ENCODE measurements at places on chromosomes 12 and 14.
A peak's percentile ranks its signal among the peaks of the same experiment; 100 is the strongest.

- no peak for DNase-seq
Measured at GRCh38 chr14:32400480-32400879, 71.4 kb downstream of the AKAP6 start.

DNA sequence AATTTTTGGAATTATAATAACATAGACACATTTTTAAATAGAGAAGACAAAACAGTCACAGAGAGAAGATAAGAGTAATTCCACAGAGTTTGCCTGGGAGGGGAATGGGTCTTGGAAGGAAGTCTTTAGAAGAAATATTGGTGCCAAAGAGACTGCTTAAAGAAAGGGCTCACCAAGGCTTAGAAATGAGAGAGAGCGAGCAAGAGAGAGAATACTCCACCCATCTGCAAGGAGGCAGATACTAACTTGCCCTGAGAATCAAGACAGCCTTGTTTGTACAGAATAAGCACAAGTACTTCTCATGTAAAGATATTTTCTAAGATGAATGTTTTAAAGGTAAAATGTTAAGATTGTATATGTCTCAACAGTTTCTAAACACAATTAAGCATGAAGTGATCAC is 165.5 kb downstream of the SLC38A4 start:
- no peak for DNase-seq

- no peak for DNase-seq
Measured at GRCh38 chr14:70514168-70515069, 20.4 kb downstream of the ADAM20 start.

- DNase-seq, result no peak
Measured at GRCh38 chr12:46265734-46266133, 3.1 kb downstream of the SLC38A1 start.

DNA sequence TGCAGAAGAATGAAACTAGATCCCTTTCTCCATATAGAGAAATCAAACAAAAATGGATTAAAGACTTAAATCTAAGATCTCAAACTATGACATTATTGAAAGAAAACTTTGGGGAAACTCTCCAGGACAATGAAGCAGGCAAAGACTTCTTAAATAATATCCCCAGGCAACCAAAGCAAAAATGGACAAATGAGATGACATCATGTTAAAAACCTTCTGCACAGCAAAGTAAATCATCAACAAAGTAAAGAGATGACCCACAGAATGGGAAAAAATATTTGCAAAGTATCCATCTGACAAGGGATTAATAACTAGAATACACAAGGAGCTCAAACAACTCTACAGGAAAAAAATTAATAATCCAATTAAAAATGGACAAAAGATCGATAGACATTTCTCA is 101.0 kb downstream of the RALGAPA1 start:
- no peak for DNase-seq

GRCh38 chr14:64684091-64684490 is 20.1 kb upstream of the PLEKHG3 start:
- no peak for DNase-seq

- no peak for DNase-seq
Measured at GRCh38 chr12:9073076-9073475, 42.6 kb downstream of the A2M start.

DNA sequence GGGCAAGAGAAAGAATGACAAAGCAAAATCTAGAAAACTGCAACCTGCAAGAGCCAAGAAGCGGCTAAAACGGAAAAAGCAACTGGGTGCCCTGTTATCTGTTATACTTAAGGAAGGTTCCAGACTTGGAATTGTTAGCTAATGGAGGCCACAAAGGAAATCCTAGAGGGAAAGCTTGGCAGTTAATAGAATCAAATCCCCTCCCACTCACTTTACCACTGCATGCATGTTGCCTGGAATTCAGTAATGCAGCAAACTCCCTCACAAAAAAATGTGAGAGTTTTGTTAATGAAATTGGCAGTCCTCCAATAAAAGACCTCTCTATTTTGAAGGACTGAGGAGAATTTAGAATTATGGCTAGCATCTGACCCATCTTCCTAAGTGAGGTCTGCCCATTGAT is 164.2 kb upstream of the SOX5 start:
- DNase-seq, result no peak

GRCh38 chr12:122996188-122996601 is 15.7 kb downstream of the ARL6IP4 start:
- no peak for DNase-seq

DNA sequence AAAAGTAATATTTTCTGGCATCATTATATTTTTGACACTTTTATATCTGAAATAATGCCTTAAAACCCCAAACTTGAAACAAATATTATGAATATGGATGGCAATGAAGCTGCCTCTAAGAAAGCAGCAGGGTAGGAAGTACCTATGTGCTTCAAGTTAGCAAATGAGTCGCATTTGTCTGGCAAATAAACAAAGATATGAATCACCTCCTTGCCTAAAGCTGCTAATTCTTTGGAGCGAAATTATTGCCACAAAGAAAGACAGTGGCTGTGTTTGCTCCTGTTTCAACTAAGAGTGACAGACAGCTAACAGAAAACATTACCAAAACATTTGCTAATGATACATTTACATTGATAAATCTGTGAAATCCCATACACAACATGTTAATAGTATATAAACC is 854.9 kb downstream of the RPS29 start:
- no peak for DNase-seq

- DNase-seq, result no peak
Measured at GRCh38 chr12:107032266-107032665, 45.3 kb upstream of the MTERF2 start.

- no peak for DNase-seq
Measured at GRCh38 chr12:27841392-27841882, 61.4 kb upstream of the MANSC4 start.

DNA sequence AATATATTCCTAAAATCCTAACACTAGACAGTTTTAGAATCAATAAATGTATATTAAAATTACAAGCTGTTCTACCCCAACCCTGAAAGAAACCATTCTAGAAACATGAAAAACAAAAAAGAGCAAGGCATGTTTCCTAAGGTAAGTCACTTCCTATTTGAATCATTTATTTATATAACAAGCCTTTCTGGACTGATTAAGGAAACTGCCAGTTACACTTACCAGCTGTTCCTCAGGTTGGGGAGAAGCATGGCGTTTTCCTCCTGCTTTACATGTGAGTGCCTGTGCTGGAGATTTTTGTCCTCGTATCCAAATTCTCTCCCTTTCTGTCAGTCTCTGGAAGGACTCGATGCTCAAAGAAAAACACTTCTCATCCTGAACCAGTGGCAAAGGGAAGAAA is 183.3 kb downstream of the EFCAB11 start:
- no peak for DNase-seq

- DNase-seq, result no peak
Measured at GRCh38 chr12:116150001-116150400, 127.5 kb downstream of the MED13L start.

- DNase-seq, result no peak
Measured at GRCh38 chr12:30989754-30990153, 63.2 kb downstream of the TSPAN11 start.

DNA sequence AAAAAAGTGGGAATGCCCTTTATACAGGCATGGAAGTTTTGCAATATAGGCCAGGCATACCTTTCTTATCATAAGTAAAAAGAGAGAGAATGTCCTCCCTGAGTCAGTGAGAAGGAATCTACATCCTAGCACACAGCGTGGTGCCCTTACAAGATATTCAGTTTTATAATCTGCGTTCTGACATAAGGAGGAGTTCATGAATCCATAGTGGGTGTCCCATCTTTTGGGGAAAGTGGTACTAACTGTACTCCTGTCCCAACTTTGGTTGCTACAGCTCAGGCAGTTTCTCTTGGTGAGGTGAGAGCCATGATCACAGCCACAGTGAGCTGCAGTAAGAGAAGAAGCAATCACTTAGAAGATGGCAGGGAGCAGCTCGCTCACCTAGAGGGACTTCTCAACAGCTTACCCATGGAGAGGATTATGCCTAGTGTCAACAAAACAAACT is 332.9 kb downstream of the BCAT1 start:
- DNase-seq, result no peak

- no peak for DNase-seq
Measured at GRCh38 chr14:93731753-93732152, 56.5 kb downstream of the PRIMA1 start.

DNA sequence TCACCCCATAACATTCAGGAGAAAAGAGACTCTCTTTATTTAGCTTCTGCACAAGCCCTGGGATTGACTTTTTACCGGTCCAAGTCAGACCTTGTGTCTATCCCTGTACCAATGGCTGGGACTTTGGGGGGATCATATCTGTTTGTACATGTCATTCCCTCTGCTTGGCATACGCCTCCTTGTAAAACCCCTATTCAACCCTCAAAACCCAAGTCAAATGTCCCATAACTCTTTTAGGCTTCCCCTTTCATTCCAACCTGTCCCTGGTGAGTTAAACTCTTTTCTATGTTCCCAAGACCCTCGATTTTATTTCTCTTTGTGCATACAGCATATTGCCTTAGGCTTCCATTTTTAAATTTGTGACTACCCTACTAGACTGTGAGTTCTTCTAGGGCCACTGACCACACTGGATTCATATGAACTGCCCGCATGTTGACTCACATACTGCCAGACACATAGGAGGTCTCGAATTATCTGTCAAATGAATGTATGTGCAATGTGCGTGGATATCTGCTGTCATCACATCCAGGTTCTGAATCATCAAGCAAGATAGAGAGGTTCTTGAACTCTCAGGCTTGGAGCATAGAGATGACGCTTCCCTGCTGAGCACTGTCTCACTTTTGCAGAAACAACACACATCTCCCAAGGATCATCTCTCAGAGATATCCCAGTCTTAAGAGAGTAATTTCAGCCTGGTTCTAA is 548.6 kb upstream of the TBX3 start:
- DNase-seq, result no peak

DNA sequence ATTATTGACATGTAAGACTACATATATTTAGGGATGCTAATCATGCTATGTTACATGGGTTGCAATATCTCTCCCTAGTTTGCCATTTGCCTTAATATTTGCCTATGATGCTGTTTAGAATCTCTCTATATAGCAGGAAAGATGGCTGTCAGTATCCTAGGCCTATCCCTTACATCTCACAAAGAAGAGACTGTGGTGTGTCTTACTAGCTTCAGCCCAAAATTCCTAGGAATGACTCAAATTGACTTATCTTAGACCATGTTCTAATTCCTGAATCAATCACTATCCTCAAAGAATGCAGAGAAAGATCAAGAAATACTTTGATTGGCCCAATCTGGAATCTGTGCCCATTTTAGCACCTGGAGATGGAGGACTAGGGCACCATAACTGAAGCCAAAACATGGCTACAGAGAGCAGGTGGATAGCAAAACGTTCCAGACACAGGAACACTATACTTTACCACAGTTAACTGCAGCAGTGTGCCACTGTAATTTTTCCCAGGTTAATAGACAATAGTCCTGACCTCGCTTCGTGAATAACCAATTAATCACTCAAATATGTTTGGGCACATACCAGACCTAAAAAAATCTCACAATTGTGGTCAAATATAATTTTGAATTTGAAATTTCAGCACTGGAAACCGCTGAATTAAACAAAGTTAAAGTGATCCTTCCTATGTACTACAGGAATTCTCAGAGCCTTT is 32.7 kb upstream of the GLIPR1 start:
- DNase-seq, result no peak

DNA sequence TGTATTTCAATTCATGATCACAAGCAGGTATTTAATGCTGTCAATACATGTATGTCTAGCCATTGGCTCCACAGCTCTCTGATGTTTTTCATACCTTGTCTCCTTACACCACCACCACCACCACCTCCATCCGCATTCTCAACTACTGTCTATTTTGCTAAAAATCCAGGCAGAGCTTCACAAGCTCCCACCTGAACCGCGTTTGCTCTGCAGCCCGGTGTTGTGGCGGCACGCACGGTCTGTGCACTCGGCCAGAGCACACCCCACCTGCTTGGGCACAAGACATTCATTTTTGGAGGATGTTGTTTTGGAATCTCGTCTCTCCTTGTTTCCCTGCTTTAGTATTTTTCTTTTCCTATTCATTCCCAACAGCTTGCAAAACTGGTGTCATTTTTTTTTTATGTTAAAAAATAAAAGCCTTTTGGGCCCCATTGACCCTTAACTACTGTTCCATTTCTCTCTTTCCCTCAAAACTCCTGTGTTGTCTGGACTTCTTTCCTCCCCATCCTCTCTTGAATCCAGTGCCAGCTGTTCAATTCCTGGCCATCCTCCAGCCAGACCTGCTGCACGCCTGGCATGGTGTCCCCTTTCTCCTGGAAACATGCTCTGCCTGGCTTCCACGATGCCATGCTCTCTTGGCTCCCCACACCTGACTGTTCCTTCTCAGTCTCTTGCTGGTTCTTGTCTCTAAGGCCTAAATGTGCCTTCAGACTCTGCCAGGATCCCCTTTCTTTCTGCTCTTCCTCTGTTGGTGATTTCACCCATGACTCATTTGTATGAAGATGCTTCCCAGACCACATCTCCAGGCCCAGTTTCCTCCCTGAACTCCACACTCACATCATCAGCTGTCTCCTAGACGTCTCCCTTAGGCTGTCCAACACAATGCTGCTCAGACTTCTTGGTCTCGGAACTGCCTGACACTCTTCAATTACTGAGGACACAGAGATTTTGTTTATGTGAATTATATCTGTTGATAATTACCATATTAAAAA is 37.9 kb downstream of the PIWIL1 start:
- DNase-seq, result no peak

GRCh38 chr14:31489691-31490090 is 1.9 kb upstream of the GPR33 start:
- no peak for DNase-seq

DNA sequence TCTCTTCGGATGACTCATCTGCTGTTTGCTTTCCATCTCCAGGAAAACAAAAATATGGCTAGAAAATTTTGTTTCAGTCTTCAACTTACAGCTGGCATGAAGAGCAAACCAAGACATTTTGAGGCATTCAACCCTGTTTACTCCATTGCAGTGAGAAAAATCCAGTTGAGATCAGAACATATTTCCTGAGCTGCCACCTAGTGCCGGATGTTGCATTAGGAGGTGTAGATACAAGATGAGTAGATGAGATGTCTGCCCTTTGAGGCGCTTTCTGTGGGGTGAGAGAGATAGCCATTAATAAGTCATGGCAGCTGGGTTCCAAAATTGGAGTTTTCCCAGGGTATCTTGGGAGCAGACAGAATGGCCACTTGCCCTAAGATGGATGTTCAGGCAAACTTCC is 171.1 kb downstream of the PRKCH start:
- DNase-seq, result no peak

- DNase-seq, result no peak
Measured at GRCh38 chr12:121057794-121058193, 18.7 kb upstream of the OASL start.

DNA sequence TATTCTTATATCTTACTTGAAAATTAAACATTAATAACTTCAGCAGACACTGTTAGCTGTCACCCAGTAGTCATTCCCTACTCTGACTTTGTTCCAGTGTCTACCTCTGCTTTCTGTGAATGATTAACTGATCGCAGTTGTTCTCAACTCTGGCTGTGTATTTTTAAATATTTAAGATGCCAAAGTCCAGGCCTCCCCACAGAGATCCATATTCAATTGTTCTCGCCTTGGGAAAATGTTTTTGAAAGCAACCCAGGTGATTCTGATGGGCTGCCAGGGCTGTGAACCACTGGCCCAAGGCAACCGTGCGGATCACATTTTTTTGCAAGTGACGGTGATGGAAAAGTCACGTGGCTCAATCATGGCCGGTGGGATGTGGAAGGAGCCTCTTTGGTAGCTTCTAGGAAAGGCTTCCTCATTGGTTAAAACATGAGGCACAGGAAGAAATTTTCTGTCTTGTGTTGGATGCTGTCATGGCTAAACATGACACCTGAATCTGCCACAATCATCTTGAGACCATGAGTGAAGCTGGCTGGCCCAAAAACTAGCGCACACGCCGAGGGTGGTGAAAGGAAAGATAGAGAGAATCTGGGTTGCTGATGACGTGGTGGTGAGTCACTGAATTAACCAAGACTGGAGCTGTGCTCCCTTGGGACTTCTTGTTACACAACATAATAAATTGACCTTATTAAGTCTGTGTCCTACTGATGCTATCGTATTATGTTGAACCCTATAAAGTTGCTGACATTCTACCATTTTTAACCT is 37.2 kb downstream of the RDH12 start:
- peak; percentile 10 for DNase-seq

All from effector memory CD8-positive, alpha-beta T cell (primary cell).